ENCODE measurements at places on chromosomes 2 and 18. TPM values are rescaled to one million over a fixed set of nuclear protein-coding genes. Genes with fewer than 3 reads are reported as not detected.

Gene MYO7B
- 381 TPM for total RNA-seq

Gene GNLY
- total RNA-seq = not detected

Gene LCLAT1
- 60.8 TPM for total RNA-seq

GRCh38 chr2:189797902-189798301 is 13.7 kb downstream of the PMS1 start:
- DNase-seq = no peak

GRCh38 chr2:235500110-235500760 is 6.4 kb downstream of the AGAP1 start:
- no peak for DNase-seq

DNA sequence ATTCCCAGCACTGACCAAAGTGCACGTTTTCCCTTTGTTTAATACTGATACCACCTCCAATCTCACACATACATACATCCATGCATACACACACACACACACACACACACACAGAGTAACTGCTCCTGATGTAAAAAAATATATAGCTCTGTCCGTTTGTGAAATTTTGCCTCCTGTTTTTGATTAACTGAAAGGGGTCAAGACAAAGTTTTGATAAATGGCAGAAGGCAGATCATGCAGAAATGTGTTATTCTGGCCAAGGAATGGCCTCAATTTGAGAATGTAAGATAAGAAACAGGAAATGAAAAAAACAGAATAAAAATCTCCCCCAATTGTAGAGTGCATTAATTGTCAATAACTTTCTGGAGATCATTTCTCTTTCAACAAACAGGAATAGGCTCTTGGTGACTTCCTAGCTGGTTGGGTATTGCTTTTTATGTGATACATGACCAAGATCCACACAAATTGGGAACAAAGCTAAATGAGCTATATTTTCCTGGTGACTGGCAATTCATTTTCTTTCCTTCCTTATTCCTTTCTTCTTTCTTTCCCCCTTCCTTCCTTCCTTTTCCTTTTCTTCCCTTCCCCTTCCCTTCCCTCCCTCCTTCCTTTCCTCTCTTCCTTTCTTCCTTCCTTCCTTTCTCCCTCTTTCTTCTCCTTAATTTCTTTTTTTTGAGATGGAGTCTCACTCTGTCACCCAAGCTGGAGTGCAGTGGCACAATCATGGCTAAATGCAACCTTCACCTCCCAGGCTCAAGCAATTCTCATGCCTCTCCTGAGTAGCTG is 88.9 kb upstream of the PMAIP1 start:
- DNase-seq = no peak

DNA sequence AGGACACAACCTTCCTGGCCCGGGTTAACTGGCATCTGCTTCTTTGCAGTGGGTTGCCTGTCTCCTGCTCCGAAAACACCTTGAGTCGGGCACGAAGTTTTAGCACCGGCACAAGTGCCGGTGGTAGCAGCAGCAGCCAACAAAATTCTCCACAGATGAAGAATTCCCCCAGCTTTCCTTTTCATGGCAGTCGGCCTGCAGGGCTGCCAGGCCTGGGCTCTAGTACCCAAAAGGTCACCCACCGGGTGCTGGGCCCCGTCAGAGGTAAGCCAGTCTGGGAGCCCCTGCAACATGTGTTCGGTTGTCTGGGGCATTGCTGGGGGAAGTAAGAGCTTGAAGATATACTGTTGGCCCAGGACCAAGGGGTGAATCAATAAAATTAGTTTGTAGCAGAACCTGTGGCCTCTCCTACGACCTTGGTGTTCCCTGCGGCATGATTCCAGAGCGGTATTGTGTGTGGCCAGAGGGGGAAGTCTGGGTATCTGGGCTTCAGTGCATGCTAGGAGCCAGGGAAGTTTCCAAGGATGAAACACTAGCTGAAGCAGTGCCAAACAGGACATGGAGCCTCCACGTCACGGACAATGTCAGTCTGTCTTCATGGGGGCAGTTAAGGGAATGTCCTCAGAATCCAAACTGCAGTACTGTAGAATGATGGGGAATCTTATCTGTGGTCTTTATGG is 7.8 kb downstream of the AGBL5 start:
- no peak for DNase-seq

DNA sequence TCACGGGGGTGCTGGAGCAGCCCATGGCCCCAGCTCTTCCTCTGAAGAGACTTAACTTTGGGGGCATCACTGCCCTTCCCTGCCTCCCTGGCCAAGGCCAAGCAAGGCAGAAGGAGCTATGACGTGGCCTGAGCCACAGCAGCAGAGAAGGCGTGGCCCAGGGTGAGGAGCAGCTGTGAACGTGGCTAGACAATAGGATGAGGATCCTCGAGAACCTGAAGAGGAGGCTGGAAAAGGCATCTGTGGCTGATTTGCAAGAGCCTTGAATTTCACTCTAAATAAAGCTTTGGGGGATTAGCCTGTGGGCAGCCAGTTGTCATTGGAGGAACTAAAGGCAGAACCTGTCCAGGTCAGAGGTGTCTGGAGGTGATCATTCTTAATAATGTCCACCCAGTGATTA is 652.9 kb upstream of the ID2 start:
- DNase-seq = no peak

GRCh38 chr2:10240911-10241610 is 61.6 kb upstream of the HPCAL1 start:
- DNase-seq = peak; percentile 39

GRCh38 chr2:188664416-188664815 is 309.8 kb upstream of the COL3A1 start:
- no peak for DNase-seq

DNA sequence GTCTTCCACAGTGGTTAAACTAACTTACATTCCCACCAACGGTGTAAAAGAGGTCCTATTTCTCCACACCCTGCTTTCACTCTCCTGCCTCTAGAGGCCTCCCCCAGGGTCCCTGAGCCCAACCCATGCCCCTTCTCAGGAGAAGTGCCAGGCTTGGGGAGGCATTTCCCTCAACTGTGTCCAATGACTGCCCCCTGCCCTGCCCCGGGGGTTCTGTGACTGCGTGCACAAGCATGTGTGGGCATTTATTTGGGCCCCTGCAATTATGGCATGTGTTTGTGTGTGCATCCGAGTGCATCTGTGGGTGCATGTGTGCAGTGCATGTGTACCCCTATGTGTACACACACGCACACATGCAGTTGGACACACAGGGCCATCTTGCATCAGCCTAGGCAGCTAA is 57.3 kb downstream of the INHBB start:
- DNase-seq = no peak

- no peak for DNase-seq
These were observed 36.2 kb downstream of the MAL start for GRCh38 chr2:95061601-95062183.

- DNase-seq = no peak
These were observed 101.5 kb downstream of the ZNF521 start for GRCh38 chr18:25250474-25250851.

DNA sequence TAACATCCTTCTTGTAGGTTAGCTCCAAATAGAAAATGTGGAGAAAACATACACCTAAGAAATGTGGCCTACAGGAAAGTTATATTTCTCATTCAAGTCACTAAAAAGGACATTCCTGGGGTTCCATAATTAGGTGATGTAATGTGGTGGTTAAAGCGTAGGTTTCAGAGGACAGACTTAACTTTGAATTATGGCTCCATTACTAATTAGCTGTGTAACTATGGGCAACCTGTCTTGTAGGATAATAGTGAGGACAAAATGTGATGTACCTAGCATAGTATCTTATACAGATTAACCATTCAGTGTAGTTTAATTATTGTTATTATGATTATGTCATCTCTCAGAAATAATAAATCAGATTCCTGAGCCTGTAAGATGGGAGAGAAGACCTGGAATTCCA is 602.5 kb downstream of the TSN start:
- DNase-seq = no peak

- DNase-seq = no peak
These were observed 288.4 kb downstream of the PIEZO2 start for GRCh38 chr18:10860928-10861327.

DNA sequence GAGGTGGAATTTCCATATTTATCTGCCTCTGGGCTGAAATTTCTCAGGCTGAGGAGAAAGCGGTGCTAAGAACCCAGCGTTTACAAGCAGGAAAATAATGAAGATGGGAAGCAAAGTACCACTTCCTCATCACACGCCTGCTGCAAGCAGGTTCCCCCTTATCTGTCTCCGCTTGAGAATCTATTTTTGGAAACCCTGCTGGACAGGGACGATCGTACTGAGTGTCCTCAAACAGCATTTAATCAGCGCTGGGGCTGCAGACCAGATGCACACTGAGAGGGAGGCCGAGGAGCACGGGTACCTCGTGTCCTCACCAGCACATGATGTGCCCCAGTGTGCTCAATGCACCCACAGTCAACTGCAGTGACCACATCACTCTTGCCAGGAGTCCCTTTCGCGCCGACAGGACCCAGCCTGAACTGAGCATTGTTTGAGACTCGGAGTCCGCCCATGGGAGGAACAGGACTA is 160.4 kb downstream of the HDAC4 start:
- no peak for DNase-seq
